COR-L47 (cell line): ENCODE measurements at places on chromosomes 11 and 22.

GRCh38 chr11:63490551-63491239 lies at the start of gene PLAAT5:
PLAAT5 (minus strand) TSS chr11:63491167; CDS start chr11:63491034, 133 bp downstream.
- no peak for DNase-seq

GRCh38 chr11:134725716-134726639 lies 313.9 kb upstream of the B3GAT1 start:
- DNase-seq, result no peak

DNA sequence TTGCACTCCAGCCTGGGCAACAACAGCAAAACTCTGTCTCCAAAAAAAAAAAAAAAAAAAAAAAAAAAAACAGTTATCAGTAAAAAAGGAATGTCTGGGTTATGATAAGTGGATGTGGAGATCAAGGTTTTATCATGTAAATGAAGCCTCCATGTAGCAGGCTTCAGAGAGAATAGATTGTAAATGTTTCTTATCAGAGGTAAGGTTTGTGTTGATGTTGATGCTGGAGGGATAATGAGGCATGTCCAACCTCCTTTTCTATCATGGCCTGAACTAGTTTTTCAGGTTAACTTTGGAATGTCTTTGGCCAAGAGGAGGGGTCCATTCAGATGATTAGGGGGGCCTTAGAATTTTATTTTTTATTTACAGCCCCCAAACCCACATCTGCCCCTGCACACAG lies 35.4 kb upstream of the TREH start:
- no peak for DNase-seq

DNA sequence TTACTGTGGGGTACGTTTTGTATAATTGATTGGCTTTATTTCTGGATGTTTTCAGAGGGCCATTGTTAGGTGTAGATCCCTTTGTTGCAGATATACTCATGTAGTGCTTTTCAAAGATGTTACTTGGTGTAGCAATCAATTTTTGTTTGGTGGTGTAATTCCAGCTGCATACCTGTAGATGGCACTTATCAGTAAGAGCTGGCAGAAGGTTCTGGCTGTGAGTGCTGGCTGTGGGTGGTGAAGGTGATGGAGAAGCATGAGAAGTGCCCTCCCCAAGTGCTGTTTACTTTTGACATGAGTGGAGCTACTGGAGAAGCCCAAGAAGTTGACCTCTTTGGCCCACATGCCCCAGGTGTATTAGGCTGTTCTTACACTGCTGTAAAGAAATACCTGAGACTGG lies 1074.9 kb downstream of the FAM181B start:
- DNase-seq, result peak; percentile 4

DNA sequence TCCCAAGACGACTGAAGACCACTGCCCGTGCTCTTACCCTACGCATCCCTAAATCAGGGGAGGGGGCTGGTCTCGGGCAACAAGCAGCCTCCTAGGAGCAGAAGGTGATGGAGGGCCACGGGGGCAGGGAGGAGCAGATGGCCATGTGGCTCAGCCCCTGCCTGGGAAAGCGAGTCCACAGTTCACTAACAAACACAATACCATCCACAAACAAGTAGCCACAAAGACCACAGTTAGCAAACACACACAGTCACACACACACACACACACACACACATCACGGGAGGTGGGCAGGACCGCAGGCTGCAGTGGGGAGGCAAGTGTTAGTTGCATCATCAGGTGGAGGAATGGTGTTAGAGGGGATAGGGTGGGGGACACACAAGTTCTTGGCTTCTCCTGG lies 13.2 kb upstream of the FXYD2 start:
- no peak for DNase-seq

DNA sequence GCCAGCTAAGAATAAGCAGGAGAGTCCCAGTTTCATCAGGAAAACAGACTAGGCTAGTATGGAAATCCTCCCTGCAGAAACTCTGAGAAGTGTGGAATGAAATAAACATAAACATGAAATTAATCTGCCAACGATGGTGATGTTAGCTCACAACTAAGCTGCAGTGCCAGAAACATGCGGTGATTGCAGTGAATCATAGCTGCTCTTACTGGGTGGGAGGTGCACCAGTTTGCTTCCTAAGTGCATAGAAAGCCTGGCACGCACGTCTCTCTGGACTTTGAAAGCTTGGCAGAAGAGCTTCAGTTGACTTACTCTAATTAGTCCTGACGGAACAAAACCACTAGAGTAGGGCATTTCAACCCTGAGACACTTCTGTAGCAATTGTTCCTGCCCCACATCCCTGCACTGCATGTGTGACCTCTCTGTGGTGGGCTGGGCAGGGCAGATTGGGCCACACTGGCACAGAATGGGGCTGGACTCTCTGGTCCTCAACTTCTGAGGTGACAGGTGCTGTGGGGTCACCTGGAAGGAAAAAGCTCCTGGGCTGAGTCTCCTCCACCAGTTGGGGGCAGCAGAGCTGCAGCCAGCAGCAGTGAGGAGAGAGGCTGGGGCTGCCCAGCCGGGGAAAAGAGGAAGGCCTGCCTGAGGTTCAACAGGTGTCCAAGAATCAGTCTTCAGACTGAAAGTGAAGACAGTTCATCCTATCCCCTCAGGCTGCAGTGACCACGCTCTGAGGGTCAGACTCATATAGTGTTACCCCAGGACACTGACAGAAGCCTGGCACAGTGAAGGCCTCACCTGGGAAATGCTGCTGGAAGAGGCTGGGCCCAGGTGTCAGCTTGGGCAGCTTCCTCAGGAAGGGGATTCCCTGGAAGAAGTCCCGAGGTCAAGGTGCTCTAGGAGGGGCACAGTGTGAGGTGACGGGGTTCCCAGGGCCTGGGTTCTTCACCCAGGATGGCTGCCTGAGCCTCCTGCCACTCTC lies 40.5 kb downstream of the GGTLC2 start:
- DNase-seq, result no peak

GRCh38 chr11:28674433-28675103 lies 566.4 kb downstream of the METTL15 start:
- DNase-seq, result no peak

DNA sequence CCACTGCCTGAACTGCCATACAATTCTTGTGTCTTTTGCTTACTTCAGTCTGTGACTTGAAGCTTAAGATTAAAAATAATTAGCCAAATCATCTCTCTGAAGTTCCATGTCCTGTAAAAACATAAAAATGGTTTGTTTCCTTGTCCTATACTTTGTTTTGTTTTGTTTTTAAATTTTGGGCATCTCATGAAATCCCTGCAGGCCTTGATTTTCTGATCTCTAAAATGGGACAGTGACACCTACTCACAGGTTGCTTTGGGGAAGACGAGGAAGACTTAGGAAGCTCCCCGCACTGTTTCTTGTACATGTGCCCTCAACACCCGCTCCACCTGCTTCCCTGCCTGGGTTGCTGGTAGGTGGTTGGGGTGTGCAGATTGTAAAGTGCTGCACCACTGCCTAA lies 38.9 kb downstream of the TSPAN18 start:
- DNase-seq, result no peak

- DNase-seq, result peak; percentile 60
These were observed 138.8 kb upstream of the SORL1-AS1 start for GRCh38 chr11:121591405-121592033.

- no peak for DNase-seq
These were observed 18.5 kb downstream of the CLDN5 start for GRCh38 chr22:19505735-19506126.

DNA sequence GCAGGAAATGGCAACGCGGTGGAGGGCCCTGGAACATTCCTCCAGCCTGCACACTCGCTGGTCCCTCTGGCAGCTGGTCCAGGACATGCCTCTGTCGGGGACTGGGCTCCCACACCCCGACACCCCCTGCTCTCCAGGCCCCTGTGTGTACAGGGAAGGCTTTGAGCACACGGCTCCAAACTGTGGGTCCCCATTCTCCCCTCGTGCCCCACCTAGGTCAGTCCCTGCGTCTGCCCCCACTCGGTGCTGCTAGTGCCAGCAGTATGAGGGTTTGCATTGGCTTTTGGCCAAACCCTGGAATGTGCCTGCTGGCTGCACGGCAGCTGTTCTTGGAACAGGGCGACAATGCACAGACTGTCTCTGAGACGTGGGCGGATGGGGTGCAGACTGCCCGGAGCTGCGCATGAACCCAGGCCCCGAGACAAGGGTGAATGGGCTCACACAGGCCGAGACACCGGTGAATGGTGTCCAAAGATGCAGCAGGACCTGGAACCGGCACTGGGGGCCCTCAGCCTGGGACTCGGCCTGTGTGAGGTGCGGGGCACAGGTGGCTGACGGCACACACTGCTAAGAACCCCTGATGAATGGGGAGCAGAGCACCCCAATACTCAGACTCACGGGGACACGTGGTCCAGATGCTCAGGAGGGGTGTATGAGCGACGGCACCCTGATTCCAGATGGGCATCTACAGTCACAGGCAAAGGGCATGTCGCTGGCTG lies 7.5 kb upstream of the SYT8 start:
- peak; percentile 89 for DNase-seq

DNA sequence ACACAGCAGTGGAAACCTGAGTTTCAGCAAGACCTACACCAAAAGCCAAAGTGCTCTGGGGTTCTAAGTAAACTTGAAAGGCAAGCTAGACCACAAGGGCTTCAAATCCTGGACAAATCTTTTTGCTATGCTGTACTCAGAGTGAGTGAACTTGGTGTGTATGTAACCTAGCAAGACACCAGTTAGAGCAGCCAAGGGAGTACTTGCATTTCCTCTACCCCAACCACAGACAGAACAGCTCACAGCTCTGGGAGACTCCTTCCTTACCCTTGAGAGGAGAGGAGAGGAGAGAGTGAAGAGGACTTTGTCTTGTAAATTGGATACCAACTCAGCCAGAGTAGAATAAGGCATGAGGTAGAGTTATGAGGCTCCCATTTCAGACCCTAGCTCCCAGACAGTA lies 71.4 kb downstream of the CTSC start:
- no peak for DNase-seq

GRCh38 chr11:105124756-105125155 lies 14.8 kb downstream of the CARD18 start:
- DNase-seq, result no peak

GRCh38 chr22:22397292-22397870 lies 111.2 kb downstream of the ZNF280B start:
- no peak for DNase-seq

GRCh38 chr11:79265756-79266322 lies 175.0 kb downstream of the TENM4 start:
- no peak for DNase-seq

GRCh38 chr11:27212248-27212780 lies 150.7 kb downstream of the CCDC34 start:
- DNase-seq, result no peak

DNA sequence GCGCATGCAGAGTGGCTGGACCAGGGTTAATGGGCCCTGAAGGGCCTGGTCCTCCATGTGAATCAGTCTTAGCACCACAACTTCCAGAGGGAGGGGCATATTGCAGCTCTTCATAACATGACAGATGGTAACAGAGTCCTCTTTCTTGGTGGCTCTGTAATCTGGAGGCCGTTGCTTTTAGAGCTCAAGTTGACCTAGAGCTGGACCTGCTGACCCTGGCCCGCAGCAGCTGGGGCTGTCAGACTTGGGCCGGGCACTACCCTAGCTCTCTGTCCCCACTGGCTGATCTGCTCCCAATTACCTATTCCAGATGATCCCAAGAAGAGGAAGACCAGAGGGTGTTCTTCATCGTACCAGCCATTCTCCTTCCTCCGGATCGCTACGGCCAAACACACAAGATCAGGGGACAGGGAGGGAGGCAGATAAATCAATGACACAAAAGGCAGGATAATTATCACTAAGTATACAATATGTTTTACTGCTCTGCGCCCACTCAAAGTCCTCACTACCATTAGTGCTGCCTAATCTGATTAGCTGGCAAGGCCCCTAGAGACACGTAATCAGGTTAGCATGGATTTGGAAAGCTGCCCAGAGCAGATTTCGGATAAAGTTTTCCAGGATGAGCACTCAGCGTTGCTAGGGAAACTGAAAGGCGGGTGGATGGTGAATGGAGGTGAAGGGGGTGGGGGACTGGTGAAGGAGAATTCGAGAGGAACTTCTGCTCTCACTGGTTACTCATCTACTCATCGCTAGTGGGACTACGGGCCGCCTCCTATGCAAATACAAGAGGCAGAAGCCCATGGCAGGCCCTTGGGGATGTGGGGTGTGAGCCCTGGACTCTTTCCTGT lies 64.5 kb upstream of the PHOX2A start:
- DNase-seq, result peak; percentile 98

DNA sequence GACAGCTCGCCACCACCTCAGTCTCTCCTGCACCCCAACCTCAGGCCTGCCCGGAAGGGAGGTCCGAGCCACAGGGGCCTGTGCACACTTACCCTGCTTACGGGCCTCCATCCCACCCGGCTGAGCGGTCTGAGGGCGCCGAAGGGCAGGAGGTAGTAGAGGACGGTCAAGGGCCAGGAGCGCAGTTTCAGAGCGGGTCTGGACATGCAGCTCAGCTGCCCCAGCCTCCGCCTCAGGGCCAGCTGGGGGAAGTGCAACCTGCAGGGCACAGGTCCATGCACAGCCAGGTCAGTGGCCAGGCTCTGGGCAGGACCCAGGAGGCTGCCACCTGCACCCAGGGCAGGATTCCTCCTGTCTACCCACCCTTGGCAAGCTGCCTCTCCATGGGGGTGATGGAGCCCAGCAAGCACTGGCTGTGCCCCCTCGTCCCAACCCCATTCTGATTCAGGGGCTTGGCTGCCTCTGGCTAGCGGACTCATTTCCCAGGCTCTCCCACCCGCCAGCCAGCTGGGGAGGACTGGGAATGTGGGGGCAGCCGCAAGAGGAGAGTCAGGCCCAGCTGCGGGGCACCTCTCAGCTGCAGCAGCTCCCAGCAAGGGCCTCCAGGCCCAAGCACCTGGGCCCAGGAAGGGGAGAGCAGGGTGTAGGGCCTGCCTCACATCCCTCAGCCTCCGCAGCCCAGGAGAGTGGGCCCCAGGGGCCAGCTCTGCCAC lies 38.3 kb downstream of the PISD start:
- no peak for DNase-seq

DNA sequence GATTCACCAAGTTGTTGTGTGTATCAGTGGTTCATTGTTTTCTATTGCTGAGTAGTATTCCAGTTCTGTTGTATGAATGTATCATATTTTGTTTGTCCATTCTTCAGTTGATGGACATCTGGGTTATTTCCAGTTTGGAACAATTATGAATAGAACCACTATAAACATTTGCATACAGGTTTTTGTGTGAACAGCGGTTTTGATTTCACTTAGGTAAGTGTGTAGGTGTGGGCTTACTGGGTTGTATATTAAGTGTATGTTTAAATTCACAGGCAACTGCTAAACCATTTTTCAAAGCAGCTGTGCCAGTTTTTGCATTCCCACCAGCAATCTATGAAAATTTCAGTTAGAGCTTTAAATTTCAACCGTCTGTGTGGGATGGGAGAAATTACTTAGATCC lies 217.8 kb downstream of the NELL1 start:
- no peak for DNase-seq
